ENCODE measurements at places on chromosomes 4 and X.

DNA sequence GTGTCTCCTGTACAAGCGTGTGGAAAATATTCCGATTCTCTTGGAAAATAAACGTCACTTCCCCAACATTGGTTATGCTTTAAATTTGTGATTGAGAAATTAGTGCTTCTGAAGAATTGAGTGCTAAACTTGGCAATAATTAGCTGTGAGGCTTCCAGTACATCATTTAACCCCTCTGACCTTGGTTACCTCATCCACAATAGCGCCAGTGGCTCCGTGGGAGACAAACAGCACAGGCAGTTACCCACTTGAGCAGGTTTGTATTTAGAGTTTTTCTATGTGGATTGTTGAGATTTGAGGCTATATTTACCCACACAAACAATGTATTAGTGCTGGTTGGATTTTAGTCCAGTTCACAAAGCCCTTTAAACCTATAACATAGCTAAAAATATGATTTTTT is 476.5 kb downstream of the NKX6-1 start:
- DNase-seq = no peak

GRCh38 chr4:180578175-180578574 is 1665.0 kb upstream of the TENM3 start:
- DNase-seq = no peak

DNA sequence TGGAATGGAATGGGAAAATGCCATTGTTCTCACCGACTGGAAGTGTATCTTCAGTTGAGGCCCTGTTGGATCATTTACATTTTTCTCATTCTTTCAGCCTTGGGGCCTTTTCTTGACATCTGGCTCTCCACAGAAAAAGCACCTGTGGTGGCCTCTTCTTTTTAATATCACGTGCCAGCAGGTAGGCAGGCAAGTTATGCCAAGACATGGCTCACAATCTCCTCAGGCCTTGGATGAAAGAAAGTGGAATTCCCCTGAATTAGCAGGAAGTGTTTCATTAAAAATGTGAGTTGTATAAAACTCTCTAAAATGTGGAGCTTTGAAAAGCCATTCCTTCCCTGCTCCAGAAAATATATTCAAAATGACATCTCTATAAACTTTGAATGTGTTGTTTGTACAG is 122.1 kb downstream of the FRAS1 start:
- no peak for DNase-seq

- no peak for DNase-seq
These were observed 852.2 kb upstream of the NDST4 start for GRCh38 chr4:115965588-115965987.

- DNase-seq = peak; percentile 23
These were observed 10.2 kb upstream of the N4BP2 start for GRCh38 chr4:40046311-40046980.
